ENCODE measurements at places on chromosomes 2 and 18.

GRCh38 chr2:239268549-239268948 lies 132.3 kb downstream of the HDAC4 start:
- H3K4me1 ChIP-seq, result peaks cover 98% of the 10 kb centered on the region
- no peak overlapping the region for H3K4me3 ChIP-seq
- H3K27ac ChIP-seq, result peak overlapping the region; percentile 83
- no peaks in the 10 kb centered on the region for H3K27me3 ChIP-seq
- no peak for DNase-seq
- no peaks in the 10 kb centered on the region for H3K36me3 ChIP-seq

DNA sequence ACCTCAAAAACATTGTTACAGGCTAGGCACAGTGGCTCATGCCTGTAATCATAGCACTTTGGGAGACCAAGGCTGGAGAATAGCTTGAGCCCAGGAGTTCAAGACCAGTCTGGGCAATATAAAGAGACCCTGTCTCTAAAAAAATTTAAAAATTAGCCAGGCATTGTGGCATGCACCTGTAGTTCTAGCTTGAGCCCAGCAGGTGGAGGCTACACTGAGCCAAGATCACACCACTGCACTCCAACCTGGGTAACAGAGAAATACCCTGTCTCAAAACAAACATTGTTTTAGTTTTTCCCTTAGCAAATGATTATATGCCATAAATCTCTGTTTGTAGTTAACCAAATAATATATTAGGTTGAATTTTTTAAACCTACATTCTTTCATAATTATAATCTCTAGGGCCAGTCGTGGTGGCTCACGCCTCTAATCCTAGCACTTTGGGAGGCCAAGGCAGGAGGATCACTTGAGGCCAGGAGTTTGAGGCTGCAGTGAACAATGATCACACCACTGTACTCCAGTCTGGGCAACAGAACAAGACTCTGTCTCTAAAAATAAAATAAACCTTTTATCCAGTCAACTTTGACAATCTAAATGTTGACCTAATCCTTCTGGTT lies 13.3 kb upstream of the CYP20A1 start:
- no peaks in the 10 kb centered on the region for H3K27me3 ChIP-seq
- no peaks in the 10 kb centered on the region for H3K4me1 ChIP-seq
- H3K27ac ChIP-seq, result no peak overlapping the region
- DNase-seq, result no peak

DNA sequence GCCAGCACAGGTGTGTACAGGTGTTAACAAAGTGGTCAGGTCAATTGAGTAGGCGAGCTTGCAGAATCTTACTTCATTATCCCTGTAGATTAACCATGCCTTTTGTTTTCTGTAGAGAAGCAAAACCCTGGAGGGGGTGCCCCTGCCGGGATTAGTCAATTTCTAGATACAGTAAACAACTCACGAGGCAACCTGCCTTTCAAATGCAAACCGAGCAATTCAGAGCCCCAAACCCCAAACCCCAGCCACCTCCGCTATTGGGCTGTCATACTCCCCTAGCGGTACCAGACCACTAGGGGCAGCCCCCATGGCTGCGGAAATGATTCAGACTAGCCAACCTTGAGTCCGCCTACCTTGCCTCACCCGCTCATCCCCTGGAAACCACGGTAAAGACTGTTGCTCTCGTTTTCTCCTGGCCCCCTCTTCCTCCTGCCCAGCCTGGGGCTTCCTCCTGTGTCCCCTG lies 61.4 kb upstream of the KIF5C start:
- no peak overlapping the region for H3K4me3 ChIP-seq
- peaks cover 57% of the 10 kb centered on the region for H3K4me1 ChIP-seq
- H3K27ac ChIP-seq, result peak overlapping the region; percentile 69
- no peaks in the 10 kb centered on the region for H3K27me3 ChIP-seq

DNA sequence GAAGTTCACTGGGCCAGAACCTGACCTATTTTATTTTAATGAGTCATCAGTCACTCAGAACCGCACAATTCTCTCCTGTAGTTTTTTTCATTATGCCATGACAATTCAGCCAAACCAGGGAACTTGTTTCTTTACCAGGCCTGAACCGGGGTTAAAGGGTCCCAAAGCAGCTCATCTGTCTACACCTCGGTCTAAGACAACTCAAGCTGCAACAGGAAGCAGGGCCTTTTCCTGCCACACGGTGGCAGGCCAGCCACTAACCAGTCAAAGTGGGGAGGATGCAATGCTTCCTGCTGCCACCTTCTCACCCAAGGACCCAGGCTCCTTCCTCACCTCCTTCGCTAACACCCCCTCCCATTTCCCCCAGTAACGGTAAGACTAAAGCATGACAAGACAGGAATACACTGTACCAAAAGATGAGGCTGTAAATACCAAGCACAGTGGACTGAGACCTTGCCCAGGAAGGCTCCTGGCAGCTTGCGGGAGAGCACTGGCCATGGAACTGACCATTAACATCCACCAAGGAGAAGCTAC lies 56.7 kb upstream of the ACKR3 start:
- no peaks in the 10 kb centered on the region for H3K27me3 ChIP-seq
- H3K36me3 ChIP-seq, result no peaks in the 10 kb centered on the region
- no peak overlapping the region for H3K4me3 ChIP-seq
- H3K4me1 ChIP-seq, result no peaks in the 10 kb centered on the region
- peak; percentile 73 for DNase-seq

GRCh38 chr2:217467331-217467730 lies 535.5 kb downstream of the TNS1 start:
- H3K27me3 ChIP-seq, result no peaks in the 10 kb centered on the region
- H3K27ac ChIP-seq, result no peak overlapping the region
- H3K4me3 ChIP-seq, result no peak overlapping the region
- DNase-seq, result no peak
- H3K36me3 ChIP-seq, result no peaks in the 10 kb centered on the region

DNA sequence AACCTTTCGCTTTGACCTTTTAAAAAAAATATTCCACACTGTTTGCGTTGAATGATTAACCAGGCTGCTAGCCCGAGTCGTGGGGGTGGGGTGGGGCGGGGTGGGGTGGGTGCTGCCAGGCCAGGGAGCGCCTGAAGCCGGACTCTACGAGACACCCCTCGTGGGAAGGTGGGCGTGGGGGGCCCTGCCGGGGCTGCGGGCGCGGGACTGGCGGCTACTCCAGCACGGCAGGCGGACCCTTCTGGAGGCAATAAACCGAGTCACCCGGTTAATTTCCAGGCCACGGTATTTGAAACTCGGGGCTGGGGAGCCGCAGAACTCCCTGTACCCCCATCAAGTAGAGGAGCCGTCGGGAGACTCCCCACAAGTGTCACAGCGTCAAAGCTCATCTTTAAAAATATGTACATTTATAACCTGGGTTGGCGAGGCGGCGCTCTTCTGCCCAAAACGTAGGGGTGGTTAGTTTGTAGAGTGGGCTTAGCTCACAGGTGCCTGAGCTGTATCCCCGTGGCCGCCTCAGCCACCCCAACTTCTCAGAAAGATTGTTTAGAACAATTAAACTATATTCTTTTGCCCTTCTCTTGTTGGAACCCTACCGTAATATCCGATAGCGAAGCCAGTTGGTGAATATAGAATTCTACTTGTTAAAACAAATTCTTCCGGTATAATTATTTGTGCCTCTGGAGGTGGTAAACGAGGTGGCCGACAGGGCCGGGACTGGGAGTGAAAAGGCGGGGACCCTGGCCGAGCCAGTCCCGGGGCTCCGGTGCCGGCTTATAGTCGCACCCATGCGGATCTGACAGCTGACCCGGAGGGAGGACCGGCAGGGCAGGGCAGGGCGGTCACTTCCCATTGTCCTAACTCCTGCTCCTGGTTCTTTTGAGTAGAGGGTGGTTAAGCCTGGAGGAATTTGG lies 1.4 kb downstream of the B3GNT2 start:
- no peaks in the 10 kb centered on the region for H3K27me3 ChIP-seq
- peak overlapping the region; percentile 96 for H3K27ac ChIP-seq
- no peak for DNase-seq
- no peaks in the 10 kb centered on the region for H3K36me3 ChIP-seq
- H3K4me3 ChIP-seq, result peak overlapping the region; percentile 88

DNA sequence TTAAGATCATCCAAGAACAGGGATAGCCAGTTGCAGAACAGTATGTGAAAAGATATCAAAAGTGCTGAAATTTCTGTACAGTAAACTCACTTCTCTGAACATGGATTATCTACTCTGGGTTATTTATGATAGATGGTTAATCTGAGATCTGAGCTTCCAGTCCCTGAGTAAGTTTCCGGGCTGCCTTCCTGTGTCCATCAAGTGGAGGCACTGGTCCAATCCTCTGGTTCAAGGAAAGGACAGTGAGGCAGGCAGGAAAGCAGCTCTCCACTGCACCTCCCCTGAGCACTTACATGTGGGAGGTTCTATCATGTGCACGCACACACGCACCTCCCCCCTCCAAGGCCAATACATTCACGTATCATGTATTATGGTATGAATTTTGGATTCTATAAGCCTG lies 32.5 kb downstream of the GPR45 start:
- H3K27ac ChIP-seq, result no peak overlapping the region
- H3K4me3 ChIP-seq, result no peak overlapping the region
- peaks cover 100% of the 10 kb centered on the region for H3K36me3 ChIP-seq
- no peaks in the 10 kb centered on the region for H3K27me3 ChIP-seq
- DNase-seq, result no peak

GRCh38 chr2:158990397-158991214 lies 22.2 kb downstream of the TANC1 start:
- H3K27ac ChIP-seq, result no peak overlapping the region
- H3K4me3 ChIP-seq, result no peak overlapping the region
- H3K4me1 ChIP-seq, result peaks cover 42% of the 10 kb centered on the region
- no peaks in the 10 kb centered on the region for H3K36me3 ChIP-seq
- H3K27me3 ChIP-seq, result no peaks in the 10 kb centered on the region
- no peak for DNase-seq

DNA sequence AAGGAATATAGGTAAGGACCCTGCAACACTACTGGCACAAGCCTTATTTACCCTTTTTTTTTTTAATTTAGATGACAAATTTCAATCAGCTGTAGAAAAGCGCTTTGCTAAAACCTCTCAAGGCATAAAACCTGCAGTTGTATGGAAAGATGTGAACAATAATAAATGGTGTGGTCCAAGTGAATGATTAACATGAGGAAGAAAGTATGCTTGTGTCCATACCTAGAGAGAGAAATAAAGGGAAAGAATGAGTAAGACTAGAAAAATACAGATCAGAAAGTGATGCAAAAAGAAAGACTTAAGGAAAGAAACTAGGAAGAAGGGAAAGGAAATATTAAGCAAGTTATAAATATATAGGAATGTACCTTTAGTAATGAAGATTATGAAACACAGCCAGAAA lies 119.2 kb upstream of the SCN7A start:
- no peak for DNase-seq
- H3K4me3 ChIP-seq, result no peak overlapping the region
- H3K36me3 ChIP-seq, result no peaks in the 10 kb centered on the region
- no peaks in the 10 kb centered on the region for H3K4me1 ChIP-seq
- no peaks in the 10 kb centered on the region for H3K27me3 ChIP-seq

GRCh38 chr2:161414042-161415033 lies 1.8 kb upstream of the TBR1 start:
- H3K4me3 ChIP-seq, result peak overlapping the region; percentile 19
- H3K4me1 ChIP-seq, result peaks cover 38% of the 10 kb centered on the region
- H3K27ac ChIP-seq, result no peak overlapping the region
- peaks cover 67% of the 10 kb centered on the region for H3K27me3 ChIP-seq
- no peak for DNase-seq
- no peaks in the 10 kb centered on the region for H3K36me3 ChIP-seq

DNA sequence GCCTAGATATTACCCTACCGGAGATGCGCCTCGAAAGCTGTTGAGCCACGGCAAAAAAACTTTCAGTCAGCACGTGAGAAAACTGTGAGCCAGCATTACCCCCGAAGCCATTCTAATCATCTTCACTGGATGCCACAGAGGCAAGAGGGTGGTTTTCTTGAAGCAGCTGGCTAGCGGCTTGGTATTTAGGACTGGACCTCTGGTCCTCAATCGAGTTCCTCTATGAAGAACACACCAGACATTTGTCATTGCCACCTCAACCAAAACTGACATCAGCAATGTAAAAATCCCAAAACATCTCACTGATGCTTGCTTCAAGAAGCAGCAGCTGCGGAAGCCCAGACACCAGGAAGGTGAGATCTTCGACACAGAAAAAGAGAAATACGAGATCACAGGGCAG lies 52.8 kb upstream of the SLC66A3 start:
- H3K36me3 ChIP-seq, result no peaks in the 10 kb centered on the region
- H3K27ac ChIP-seq, result no peak overlapping the region
- H3K4me1 ChIP-seq, result no peaks in the 10 kb centered on the region
- no peak for DNase-seq
- H3K4me3 ChIP-seq, result no peak overlapping the region

All from sigmoid colon (tissue), 7 donors.